ENCODE measurements at places on chromosomes 13 and 19.

- DNase-seq: no peak
Observed at GRCh38 chr13:45595965-45596364, 19.6 kb downstream of the ERICH6B start.

DNA sequence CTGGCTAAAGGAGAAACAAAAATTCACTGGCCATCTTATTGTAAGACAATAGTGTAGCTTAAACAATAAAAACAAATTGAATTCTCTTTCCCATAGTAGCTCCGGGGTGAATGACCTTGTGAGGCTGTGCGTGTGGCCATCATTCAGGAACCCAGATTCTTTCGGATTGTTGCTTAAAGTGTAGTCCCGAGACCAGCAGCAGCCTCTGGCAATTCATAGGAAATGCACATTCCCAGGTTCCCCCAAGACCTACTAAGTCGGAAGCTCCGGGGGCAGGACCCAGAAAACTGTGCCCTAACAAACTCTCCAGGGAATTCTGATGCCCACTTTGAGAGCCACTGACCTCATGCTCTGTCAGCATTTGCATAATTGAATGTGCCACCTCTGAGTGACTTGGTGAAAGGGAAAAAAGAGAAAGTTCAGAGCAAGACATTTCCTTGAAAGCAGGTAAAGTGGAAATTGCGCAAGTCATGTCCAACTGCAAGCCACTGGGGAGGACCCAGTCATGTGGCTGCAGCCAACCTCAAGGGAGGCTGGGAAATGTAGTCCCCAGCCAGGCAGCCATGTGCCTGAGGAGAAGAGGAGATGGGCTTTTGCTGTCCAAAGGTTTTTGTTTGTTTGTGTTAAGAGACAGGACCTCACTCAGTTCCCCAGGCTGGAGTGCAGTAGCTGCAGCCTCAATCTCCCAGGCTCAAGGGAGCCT is 50.7 kb upstream of the PNMA8B start:
- DNase-seq: no peak

DNA sequence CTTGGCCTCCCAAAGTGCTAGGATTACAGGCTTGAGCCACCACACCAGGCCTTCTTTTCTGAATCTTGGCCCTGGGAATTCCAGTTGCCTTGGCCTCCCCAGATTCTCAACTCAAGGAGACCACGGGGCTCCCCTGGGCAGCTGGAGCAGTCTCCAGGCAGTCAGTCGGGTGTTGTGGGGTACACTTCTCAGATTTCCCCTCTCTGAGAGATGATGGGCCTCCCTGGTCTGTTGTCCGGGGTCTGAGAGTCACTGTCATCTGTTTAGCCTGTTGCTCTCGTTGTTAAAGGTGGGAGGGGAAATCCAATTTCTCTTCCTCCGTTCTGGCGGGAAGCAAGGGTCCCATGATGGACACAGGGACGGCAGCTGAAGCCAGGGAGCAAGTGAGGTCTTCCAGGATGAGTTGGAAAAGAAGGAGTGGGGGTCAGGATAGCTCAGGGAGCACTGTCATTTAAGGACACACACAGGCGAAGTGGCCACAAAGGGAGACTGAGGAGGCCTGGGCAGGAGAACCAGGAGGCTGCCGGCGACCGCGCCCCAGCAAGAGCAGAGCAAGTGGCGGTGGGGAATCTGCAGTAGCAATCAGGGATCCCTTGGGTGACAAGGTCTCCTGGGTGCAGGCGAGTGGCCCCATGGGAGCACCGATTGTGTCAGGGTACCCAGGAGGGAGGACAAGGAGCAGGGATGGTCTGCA is 15.7 kb downstream of the WTIP start:
- DNase-seq: no peak

- DNase-seq: no peak
Observed at GRCh38 chr19:2507109-2507508, 31.2 kb downstream of the GADD45B start.

- no peak for DNase-seq
Observed at GRCh38 chr13:37510441-37510840, 88.1 kb downstream of the POSTN start.

DNA sequence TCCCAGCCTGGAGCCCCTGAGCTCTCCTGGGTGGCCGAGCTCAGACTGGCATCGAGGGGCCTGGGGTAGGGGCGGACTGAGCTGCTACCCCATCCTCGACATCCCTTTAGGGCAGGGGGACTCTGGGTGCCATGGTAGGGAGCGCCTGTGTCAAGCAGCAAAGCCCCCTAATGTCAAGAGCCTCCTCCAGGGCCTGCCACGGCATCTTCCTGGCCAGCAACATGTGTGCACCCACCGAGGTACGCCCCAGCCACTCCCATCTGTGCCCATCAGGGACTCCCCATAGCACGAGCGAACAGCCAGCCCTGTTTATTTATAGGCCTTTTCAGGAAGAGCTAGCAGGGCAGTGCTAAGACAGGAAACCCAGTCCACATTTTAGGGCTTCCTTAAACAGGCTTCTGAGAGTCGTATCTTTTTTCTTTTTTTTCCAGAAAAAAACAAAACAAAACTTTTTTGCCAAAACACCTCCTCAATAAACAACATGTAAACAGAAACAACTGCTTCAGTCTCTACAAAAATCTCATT is 14.3 kb downstream of the LRP3 start:
- no peak for DNase-seq

DNA sequence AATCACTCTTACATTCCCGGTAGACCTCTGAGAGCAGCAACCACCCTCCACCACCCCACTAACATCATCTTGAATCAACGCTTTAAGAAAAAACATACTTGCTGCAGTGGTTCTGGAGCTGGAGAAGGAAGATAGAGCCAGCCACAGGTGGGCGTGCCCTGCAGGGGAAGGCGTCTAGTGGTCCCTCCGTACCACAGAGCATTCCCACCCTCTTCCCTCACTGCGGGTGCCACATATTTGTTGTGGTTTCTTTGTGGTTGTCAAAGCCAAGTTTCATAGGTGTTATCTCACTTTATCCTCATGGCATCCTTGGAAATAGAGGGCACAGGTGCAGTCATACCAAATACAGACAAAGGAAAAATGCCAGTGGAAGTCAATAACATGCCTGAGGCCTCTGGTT is 22.2 kb downstream of the COL4A2 start:
- no peak for DNase-seq

DNA sequence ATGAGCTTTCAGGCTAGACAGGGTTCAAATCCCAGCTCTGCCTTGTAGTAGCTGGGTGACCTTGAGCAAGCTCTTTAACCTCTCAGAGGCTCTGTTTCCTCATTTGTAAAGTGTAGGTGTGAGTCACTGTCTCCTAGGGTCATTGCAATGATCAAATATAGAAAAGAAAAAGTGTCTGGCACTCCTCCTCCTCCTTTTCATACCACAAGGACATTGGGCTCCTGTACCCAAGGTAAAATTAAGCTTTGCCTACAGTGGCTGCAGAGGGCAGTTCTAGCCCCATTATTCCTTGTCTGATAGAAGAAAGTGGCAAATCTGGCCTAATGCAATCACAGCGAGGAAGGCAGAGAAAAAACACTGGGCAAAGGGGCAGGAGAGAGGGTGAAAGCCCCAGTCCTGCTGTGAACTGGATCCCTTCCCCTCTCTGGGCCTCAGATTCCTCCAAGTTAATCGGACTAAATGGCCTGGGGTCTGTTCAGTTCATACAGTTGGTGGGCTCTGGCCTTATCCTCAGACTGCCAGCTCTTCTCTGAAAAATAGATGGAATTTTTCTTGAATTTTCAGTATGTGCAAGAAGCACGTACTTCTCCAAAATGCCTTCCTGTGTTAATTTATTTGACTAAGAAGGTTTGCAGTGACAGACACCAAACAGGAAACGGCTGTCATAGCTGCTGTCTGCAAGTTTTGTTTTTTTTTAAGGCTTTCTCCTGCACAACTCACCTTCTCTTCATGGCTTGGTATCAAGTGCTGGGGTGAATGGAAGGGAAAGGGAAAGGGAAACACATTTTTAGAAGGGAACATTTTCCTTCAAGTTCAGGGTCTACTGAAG is 35.3 kb downstream of the RGCC start:
- DNase-seq: no peak

GRCh38 chr19:40054632-40055031 is 1.4 kb downstream of the ZNF780B start:
- DNase-seq: no peak

- DNase-seq: no peak
Observed at GRCh38 chr19:5149508-5149907, 180.6 kb downstream of the KDM4B start.

GRCh38 chr13:78102121-78102677 is 183.6 kb upstream of the EDNRB start:
- no peak for DNase-seq

GRCh38 chr13:27310946-27311345 is 40.3 kb downstream of the RASL11A start:
- DNase-seq: no peak

- DNase-seq: no peak
Observed at GRCh38 chr19:33139165-33139564, 7.3 kb downstream of the WDR88 start.

GRCh38 chr13:36344173-36344572 is 2.0 kb downstream of the SPART start:
- no peak for DNase-seq

DNA sequence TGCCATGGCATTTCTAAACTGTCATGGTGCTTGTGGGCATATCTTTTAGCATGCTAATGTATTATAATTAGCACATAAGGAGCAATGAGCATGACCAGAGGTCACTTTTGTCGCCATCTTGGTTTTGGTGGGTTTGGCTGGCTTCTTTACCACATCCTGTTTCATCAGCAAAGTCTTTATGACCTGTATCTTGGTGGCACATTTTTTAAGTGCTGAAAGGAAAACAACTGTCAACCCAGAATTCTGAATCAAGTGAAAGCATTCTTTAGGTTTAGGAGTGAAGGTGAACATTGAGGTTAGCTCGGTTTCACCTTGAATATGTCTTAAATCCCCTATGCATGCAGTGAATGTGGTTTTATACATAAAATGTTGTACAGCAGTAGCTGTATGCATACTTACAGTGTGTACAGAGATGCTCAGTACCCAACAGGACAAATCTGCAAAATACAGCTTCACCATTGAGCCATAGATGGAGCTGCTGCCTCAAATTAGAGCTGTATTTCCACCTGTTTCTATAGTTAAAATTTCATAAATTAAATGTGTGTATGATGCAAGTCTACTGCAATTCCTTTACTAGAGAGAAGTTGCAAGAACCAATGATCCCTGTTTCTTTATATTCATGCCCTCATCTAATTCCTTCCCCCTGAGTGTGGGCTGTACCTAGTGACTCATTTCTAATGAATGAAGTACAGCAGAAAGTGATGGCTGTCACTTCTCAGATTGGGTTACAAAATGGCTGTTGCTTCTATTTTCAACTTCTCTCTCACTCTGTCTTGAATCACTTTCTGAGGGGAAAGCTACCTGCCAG is 25.2 kb upstream of the IGSF23 start:
- no peak for DNase-seq

GRCh38 chr19:36103842-36104552 is 6.9 kb upstream of the OVOL3 start:
- DNase-seq: no peak

DNA sequence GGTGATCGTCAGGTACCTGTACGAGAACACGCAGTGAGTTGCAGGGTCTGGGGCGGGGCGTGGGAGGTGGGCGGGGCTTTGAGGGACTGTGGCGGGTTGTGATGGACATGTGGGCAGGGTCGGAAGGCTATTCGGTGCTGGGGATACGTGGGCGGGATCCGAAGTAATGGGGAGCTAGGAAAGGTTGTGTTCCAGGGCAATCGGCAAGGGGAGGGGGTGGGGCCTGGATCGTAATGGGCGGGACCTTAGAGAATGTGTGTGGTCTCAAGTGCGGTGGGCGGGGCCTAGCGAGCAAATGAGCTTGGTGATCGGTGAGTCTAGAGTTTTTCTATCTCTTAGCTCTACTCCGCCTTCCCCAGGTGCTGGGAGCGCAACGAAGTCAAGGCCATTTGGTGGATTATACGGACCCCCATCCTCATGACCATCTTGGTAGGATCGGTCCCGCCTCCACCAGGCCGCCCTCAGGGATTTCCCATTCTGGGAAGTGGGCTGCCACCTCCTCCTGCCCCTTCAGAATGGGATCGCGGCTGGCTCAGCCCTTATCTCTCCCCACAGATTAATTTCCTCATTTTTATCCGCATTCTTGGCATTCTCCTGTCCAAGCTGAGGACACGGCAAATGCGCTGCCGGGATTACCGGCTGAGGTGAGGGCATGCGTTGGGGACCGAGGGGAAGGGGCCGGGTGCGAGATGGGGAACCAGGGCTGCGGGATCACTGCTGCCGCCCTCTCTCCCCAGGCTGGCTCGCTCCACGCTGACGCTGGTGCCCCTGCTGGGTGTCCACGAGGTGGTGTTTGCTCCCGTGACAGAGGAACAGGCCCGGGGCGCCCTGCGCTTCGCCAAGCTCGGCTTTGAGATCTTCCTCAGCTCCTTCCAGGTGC is 9.6 kb downstream of the GIPR start:
- peak; percentile 76 for DNase-seq

DNA sequence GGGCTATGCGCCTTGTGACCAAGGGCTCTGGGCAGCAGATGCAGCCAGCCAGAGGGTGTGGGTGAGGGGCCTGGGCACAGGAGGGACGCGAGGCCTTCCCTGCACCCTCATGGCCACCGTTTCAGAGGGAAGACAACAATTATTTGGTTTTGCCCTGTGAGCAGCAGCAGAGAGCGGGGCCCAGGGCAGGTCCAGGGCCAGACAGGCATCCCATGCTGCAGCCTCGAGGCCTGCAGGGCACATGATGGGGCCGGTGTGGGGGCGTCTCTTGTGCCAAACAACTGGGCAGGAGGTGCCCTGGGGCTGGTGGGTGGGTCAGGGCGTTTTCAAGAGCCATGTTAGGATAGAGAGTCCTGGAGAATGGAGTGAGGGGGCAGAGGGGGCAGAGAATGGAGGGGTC is 79.4 kb downstream of the SCGB2B2 start:
- DNase-seq: no peak

GRCh38 chr19:16470541-16470910 is 1.2 kb downstream of the EPS15L1 start:
- no peak for DNase-seq

DNA sequence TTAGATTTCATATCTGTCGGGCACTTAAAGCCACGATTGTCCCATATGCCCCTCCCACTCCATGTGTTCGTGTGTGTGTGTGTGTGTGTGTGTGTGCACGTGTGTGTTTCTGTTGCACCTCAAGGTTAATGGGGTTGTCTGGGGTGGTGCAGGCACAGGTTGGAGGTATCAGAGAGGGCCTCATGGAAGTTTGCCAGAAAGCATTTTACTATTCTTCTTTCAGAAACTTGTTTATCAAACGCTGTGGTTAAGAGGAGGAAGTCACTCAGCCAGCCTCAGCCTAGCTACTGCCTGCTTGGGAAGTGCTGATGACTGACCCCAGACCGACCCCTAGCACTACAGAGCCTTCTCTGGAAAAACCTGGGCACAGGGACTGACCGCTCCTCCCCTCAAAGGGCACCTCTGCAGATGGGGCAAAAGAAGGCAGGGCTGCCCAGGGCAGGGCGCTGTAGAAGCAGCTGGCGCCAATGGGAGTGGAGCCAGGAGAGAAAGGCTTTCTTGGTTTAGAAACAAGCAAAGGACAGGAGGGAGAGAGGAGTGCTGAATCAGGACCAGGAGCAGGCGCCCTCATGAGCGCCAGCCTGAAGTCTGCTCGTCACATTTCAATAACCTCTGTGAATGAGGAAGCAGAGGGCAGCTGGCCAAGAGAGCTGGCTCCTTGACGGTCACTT is 3.9 kb downstream of the SIAH3 start:
- DNase-seq: no peak

- no peak for DNase-seq
Observed at GRCh38 chr13:21075379-21076249, 14.2 kb upstream of the LATS2 start.

All from NCI-H1048 (cell line).